ENCODE measurements at places on chromosomes 1 and 21.
A peak's percentile ranks its signal among the peaks of the same experiment; 100 is the strongest.

- no peak for DNase-seq
Measured at GRCh38 chr1:2260917-2261316, 32.8 kb downstream of the SKI start.

DNA sequence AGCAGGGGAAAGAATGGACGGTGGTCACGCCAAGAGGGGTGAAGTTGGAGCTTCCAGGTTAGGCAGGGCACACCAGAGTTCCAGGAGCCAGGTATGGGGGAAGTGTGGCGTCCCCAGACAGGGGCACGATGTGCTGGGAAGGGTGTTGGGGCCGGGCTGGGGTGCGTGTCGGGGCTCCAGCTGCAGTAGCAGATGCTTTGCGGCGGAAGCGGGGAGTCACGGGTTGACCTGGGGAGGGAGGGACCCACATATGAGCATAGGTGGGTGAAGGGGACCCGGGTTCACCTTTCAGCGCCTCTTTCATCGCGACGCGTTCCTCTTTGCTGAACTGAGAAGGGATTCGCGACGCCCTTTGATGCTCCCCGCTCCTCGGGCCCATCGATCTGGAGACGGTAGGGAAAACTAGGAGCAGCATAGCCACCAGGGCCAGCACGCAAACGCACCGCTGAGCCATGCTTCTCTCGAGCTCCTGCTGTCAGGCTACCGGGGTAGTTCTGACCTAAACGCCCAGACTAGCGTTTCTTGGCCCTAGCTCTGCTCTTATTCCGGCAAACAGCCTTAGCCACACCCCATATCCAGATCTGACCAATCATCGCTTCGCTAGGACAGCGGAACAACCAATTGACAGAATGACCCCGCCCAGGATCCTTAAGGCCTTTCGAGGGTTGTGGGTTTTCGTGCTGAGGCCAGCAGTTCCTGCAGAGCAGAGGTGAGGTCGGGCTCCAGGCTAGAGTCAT is at the start of gene PM20D1:
TSS of gene PM20D1 (minus strand) at position 514 of the 737 bp plus-strand sequence. CDS start at position 454, 60 bp downstream.
- DNase-seq, result no peak

DNA sequence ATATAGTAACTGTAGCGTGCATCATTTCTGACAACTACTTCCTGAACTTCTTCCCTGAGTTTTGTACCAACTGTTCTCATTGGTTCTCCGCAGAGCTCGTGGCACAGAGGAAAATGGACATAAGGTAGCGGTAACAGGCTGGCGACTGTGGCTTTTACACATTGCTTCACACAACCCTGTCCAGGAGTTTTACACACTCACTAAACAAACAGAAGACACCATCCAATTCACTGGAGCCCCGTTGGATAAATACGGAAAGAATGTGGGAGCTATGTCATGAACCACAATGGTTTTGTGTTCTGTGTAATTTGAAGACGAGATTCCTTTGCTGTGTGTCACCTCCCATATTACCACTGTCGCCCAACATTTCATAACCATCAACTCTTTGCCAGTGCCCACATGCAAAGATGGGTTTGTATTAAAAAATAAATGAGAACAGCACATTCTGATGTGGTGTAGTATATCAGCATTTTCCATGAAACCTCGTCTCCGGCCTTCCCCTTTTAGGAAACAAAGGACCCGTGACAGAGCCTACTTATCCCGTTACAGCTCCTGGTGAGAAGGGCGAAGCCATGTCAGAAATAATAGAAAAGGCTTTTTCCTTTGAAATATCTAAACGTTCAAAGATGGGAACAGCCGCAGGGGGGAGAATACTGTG is 47.4 kb upstream of the ENAH start:
- DNase-seq, result no peak

DNA sequence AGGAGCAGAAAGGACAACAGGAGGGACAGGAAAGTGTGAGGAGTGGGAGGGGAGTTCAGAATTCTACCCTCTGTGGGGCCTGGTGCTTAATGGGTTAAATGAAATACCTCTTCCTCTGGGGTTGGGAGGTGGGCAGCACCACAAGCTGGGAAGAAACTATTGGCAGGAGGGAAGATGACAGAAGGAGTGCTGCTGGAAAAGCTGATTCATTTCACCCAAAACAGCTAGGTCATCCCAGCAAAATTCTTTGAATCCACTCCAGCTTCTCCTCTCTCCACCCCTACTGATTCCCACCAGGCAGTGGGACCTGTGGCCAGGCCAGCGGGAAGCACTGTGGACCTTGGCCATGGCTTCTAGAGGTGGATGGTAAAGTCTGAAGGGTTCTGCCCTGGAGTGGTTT is 12.8 kb downstream of the BCAN start:
- DNase-seq, result no peak

DNA sequence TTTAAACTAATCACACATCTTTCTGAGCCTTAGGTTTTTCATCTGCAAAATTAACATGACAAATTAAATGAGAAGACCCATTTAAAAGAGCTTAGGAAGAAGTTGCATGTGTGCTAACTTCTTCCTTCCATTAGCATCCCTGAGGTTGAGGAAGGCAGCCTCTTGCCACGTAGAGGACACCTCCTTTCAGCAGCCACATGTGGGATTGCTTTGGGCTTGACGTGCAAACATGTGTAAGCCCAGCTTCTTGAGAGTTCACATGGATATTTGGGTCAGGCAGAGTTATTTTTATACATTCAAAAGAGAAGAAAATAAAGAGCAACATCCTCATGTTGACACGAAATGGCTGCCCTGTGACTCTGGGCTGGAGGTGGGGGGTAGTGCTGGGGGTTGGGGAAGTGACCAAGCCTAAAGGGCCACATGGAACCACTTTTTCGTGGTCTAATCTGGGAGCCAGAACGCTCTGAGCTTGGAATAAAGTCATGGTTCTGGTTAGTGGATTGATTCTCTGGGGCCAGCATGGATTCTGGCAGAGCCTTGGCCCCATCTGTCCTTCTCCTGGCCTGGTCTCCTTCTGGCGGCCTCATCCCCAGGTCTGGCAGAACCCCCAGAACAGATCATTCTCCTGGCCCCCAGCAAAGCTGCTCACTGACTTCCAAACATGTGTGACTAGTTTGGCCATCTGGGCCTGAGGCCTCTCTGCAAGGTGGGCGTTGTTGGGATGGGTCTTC is 137.1 kb upstream of the USP24 start:
- no peak for DNase-seq

- DNase-seq, result no peak
Measured at GRCh38 chr1:89085781-89086180, 20.8 kb upstream of the GBP1 start.

DNA sequence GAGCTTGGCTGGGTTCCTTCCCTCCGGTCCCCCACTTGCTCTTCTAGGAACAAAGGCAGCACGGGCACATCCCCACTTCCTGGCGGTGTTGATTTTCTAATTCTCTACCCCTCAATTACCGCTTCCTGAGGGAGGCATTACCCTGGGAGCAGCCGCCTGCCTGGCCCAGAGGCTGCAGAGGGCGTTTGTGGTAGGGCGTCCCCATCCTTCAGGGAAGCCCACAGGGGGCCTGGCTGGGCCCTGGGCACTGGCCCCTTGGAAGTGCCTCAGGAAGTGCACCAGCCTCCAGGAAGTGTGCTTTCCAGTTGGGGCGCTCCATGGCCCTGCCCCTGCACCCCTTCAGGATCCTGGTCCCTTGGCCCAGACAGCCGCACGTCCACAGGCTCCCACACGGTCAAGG is 42.1 kb upstream of the CASZ1 start:
- DNase-seq, result no peak

DNA sequence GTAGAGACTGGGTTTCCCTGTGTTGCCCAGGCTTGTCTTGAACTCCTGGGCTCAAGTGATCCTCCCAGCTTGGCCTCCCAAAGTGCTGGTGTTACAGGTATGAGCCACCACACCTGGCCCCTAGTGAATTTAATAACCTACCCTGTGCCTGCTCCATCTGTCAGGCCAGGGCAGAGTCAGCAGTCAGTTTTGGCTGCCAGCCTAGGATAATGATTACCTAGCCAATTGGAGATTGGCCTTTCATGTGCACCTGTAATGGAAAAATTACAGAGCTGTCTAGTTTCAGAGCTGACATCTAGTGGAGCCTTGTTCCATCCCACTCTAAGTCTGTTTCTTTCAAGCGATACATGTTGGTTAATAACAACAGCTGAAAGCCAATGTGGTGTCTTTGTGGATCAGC is 92.0 kb downstream of the DIRAS3 start:
- DNase-seq, result peak; percentile 15

GRCh38 chr1:64581135-64581842 is 111.4 kb downstream of the CACHD1 start:
- DNase-seq, result no peak

DNA sequence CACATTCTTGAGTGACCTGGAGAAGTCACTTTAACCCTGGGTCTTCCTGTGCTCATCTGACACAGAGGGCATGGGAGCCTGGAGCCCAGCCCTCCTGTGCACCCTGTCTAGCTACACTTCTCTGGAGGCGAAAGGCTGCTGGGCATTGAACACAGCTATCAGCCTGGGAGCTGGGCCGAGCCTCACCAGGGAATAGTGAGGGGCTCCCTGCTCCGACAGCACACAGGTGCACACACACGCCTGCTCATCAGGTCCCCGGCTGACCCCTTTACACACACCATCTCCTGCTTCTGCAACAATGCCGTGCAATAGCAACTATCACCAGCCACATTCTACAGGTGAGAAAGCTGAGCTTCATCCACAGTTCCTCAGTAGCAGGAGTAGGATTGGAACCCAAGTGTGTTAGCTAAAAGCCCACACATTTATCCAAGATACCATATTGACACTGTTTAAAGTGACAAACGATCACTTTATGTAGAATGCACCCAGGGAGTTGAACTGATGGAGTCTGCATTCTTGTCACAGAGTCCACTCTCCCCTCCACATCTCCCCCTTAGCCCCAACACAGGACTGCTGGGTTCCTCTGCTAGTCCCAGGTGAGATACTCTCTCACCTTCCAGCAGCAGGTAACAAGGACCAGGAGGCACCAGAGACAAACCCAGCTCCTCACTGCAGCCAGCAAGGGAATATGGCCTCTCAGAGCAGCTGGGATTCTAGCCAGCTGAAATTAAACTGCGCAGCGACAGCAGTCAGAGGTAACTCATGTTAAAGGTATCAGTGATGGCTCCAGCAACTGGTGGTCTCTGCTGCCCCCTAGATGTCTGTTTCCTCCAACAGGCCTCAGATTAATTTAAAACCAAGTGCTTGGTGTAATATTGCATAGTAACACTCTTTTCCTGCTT is 18.3 kb upstream of the CAPN8 start:
- DNase-seq, result peak; percentile 84

DNA sequence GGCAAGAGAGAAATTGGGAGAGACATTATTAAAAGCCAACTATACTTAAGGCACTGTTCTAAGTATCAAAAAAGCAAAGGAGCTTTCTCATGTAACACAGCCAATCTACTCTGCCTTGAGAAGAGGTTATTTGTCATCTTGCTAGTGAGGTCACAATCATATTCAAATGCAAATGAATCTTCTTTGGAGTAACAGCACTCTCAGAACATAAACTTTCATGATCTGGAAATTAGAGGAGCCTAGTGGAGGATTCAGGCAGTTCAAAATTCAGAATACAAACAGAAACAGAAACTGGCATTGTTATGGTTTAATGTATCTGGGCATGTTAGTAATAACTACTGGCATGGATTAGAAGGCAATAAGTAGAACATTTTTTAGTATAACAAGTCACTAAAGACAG is 57.4 kb downstream of the ARID4B start:
- no peak for DNase-seq

GRCh38 chr1:41044187-41044586 is 22.7 kb upstream of the SLFNL1 start:
- no peak for DNase-seq

DNA sequence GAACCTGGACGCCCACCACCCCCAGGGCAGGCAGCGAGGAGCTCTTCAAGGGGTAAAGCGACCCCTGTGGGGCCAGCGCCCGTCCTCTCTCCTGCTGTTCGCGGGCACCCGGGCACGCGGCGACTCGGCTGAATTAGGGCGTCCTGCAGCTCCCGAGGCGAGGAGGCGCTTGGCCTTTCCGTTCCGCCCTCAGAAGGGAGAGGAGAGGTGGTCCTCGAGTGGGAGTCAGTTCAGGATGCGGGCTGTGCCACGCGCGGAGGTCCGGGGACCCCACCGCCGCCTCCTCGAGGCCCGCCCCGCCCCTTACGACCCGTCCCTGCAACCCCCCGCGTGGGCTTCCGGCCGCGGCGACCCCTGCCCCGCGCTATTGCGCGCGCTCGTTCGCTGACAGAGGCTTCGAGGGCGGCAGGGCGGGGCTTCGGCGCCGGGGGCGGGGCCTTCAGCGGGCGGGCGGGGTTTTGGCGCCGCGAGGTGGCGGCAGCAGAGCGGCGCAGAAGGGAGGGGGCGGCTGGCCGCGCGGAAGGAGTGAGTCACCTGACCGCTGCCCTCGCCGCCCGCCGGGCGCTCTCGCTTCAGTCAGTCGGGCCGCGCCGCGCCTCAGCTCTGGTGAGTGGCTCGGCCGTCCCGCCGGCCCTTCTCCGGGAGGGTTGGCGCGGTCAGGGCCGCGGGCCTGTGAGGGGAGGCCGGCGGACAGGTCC is at the start of gene BACH1:
TSS of gene BACH1 (plus strand) at position 575 of the 698 bp plus-strand sequence. CDS start 22,359 bp downstream, outside the sequence.
- peak; percentile 78 for DNase-seq
